Left kidney (tissue), 8 donors: ENCODE measurements at places on chromosomes 13 and 19. TPM values are rescaled to one million over a fixed set of nuclear protein-coding genes. Genes with fewer than 3 reads are reported as not detected.

The ZNF888 gene
- 14.8 TPM for polyA plus RNA-seq

- DNase-seq, result no peak
Observed at GRCh38 chr19:13621413-13621812, 115.1 kb upstream of the CACNA1A start.

DNA sequence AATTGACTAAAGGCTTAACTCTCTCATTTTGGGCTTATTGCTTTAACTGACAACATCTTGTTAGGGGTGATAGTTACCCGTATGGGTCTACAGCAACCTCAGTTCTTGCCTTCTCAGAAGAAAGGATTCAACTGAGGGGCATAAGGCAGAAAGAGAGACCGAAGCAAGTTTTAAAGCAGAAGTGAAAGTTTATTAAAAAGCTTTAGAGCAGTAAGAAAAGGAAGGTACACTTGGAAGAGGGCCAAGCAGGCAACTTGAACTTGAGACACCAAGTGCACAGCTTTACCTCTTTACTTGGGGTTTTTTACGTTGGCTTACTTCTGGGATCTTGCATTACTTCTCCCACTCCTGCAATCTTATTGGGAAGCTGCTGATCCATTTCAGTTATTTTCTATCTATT lies 246.9 kb upstream of the PRR20A start:
- DNase-seq, result no peak

The OR7C1 gene
- polyA plus RNA-seq, result 0.23 TPM

- no peak for DNase-seq
Observed at GRCh38 chr19:55913643-55914268, 18.4 kb downstream of the NLRP13 start.

DNA sequence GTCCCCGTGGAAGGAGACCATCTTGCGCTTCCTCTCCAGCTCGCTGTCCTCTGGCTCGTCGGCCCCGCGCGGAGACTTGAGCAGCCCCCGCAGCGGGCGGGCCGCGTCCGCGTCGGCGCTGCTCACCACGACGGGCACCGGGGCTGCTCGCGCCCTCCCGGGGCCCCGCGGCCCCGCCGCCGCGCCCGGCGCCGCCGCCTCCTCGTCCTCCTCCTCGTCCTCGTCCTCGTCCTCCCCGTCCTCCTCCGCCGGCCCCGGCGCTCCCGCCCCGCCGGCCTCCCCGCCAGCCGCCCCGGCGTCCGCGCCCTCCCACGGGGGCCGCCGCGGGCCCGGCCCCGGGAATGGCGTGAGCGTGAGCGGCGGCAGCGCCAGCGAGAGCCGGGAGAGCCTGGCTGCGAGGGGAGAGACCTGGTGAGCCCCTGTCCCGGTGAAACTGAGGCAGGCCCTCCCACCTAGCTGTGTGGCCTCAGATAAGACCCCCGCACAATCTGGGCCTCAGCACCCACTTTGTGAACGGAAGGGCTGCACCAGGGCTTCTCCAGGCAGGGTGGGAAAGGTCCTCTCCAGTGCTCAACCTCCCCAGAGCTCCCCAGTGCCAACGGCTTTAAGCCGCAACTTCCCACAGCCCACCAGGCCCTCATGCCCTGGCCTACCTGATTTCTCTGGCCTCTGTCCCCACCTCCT lies 17.8 kb downstream of the LMTK3 start:
- no peak for DNase-seq

The ATP4A gene
- not detected for polyA plus RNA-seq

- DNase-seq, result no peak
Observed at GRCh38 chr19:9672893-9673292, 2.0 kb downstream of the ZNF562 start.

GRCh38 chr19:10517361-10517759 lies at the start of gene S1PR5:
Gene S1PR5 (minus strand): TSS chr19:10517447. CDS start chr19:10515011, 2,436 bp downstream.
- DNase-seq, result no peak

- DNase-seq, result no peak
Observed at GRCh38 chr19:17654993-17655392, 33.2 kb downstream of the UNC13A start.

The C3 gene
- 19.4 TPM for polyA plus RNA-seq

- no peak for DNase-seq
Observed at GRCh38 chr19:33832633-33833032, 36.0 kb downstream of the KCTD15 start.

GRCh38 chr19:39168258-39169142 lies 28.3 kb upstream of the NCCRP1 start:
- DNase-seq, result no peak

The ZNF846 gene
- polyA plus RNA-seq, result 42.2 TPM

- no peak for DNase-seq
Observed at GRCh38 chr13:72198042-72198441, 331.0 kb upstream of the DACH1 start.

GRCh38 chr19:42053037-42053935 lies 16.7 kb downstream of the GRIK5 start:
- DNase-seq, result no peak

The SSC5D gene
- 1.1 TPM for polyA plus RNA-seq

GRCh38 chr19:6271721-6272410 lies 7.9 kb downstream of the MLLT1 start:
- no peak for DNase-seq

DNA sequence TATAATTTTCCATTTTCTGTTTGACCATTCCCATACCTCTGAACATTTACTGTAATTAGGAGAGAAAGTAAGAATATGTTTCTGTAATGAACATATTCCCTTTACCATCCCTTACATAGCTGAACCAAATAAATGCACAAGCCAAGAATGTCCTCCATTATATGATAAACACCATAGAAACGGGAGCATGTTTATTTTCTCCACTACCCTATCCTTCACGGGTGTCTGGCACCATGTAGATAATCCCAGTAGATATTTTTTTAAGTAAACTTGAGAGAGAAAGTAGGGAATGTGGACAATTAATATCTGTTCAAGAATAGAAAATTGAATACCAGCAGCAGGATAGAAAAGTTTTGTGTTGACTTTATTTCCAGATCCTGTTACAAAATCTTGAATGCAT lies 928.4 kb downstream of the EFNB2 start:
- no peak for DNase-seq

The SPRED3 gene
- 1.4 TPM for polyA plus RNA-seq

DNA sequence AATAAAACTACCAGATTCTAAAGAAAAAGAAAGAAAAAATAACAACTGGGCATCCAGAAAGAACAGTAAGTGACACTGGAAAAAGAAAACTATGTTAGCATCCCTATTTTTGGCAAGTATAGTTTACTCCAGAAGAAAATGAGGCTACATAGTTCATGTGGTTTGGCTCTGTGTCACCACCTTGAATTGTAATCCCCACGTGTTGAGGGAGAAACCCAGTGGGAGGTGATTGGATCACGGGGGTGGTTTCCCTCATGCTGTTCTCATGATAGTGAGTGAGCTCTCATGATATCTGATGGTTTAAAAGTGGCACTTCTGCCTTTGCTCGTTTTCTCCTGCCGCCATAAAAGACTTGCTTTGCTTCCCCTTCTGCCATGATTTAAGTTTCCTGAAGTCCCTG lies 76.9 kb downstream of the ITGBL1 start:
- no peak for DNase-seq

The PRRG2 gene
- polyA plus RNA-seq, result 7.3 TPM

GRCh38 chr19:28429356-28429755 lies 783.6 kb downstream of the UQCRFS1 start:
- no peak for DNase-seq

DNA sequence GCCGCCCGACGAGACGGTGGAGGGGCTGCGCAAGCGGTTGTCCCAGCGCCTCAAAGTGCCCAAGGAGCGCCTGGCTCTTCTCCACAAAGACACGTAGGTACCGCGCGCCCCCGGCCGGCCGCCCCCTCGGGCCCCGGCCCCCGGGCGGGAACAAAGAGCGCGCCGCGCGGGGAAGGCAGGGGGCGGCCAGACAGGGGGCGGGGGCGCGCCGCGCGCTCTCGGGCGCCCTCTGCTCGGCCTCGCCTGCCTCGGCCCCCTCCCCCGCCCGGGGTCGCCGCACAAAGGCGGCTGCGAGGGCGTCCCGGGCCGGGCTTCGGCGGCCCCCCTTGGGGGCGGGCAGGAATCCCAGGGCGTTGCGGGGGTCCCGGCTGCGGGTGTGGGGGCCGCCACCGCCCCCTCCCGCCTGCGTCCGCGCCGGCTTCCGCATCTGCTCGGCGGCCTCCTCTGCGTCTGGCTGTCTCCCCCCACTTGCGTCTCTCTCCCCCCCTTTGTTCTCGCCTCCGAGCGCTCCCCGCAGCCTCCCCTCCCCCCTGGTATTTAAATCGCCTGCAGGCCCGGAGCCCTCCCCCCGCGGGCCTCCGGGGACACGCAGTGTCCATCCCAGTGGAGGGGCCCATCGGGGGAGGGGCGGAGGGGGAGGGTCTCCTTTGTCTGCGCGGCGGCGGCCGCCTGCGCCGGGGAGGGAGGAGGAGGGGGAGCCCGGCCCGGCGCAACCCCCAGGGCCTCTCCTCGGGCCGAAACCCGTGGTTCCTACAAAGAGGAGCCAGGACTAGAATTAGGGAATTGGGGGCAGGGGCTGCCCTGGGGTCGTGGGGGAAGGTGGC lies 2.3 kb downstream of the MIDN start:
- no peak for DNase-seq

The CYP4F12 gene
- polyA plus RNA-seq, result 1.1 TPM

DNA sequence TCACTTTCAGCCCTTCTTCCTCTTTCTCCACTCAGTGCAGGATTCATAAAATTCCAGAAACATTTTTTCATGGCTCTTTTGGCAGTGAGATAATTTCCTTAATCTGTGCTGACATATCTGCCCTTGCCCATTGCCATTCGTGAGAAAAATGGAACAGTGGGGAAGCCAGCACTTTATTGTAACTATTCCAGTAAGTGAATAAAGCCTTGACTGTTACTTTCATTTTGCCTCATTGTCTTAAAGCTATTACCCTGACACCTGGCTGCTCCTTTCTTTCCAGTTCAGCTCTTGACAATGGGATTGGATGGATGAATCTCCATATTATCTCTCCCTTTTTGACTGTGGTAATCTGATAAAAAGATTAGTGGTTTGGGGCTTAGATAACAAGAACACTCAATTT lies 1068.1 kb upstream of the PCDH20 start:
- DNase-seq, result no peak

The PRTN3 gene
- 0.67 TPM for polyA plus RNA-seq

DNA sequence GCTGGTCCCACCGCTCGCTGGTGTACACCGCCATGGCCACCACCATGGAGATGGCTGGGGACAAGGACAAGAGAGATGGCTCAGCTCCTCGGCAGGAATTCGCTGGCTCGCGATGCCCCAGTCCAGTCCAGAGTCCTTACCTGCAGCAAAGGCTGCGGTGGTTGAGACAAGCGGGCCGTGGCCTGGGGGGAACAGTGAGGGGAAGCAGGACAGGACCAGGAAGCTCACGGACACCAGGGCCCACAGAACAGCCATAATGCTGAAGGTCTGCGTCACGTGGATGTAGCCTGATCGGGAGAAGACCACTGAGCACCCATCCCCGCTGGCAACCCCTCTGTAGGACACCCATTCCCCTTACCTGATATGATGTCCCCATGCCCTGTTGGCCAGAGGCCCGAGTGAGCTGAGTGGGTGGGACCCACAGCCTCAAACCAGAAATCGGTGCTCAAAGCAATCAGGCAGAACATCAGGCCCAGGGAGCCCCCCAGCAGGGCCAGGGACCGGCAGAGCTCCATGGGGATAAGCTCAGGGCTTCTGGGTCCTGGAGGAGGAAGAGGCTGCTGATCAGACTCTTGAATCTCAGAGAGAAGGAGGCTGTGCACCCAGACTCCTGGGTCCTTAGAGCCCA lies 319 bp downstream of the NKG7 start:
- no peak for DNase-seq

The RFPL4AL1 gene
- 0.25 TPM for polyA plus RNA-seq

- no peak for DNase-seq
Observed at GRCh38 chr13:30735025-30735871, at the start of gene ALOX5AP. Gene ALOX5AP (plus strand): TSS chr13:30735543. CDS start chr13:30735606, 63 bp downstream.

The ACER1 gene
- polyA plus RNA-seq, result not detected

The SYT3 gene
- 1.2 TPM for polyA plus RNA-seq

GRCh38 chr19:49845414-49845813 lies 5.5 kb upstream of the PTOV1 start:
- no peak for DNase-seq

GRCh38 chr13:21450936-21451335 lies 8.2 kb downstream of the ZDHHC20 start:
- DNase-seq, result no peak

DNA sequence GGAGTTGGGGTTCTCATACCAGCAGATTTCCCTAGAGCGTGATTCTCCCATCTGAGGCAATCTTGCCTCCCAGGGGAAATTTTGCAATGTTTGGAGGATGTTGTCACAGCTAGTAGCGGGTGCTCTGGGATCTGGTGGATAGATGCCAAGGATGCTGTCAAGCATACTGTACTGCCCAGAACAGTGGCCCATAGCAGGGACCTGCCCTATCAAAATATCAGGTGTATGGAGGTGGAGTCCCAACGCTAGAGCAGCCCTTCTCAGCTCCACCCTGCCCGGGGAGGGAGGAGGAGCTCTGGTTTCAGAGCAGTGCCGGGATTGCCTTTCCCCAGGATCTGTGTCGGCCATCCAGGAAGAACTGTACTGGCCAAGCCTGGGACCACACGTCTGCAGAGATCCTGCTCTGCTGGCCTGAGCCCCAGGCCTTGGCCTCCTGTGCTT lies 10.9 kb upstream of the QTRT1 start:
- no peak for DNase-seq

- DNase-seq, result no peak
Observed at GRCh38 chr19:53942001-53942786, 20.5 kb upstream of the CACNG8 start.

GRCh38 chr13:27261396-27261795 lies 9.2 kb upstream of the RASL11A start:
- DNase-seq, result no peak

DNA sequence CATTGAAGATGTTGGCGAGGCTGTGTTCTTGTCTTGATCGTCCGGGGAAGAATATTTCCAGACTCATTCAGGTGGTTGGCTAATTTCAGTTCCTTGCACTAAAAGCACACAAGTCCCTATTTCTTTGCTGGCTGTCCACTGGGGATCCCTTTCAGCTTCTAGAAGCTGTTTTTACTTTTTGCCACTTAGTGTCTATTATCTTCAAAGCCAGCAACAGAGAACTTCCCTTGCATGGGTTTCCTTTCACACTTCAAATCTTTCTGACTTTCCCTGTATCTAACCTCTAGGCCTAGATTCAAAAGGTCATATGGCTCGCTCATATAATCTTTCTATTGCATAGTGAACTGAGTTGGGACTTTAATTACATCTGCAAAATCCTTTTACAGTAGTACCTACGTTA lies 215.3 kb upstream of the PCDH9 start:
- no peak for DNase-seq

DNA sequence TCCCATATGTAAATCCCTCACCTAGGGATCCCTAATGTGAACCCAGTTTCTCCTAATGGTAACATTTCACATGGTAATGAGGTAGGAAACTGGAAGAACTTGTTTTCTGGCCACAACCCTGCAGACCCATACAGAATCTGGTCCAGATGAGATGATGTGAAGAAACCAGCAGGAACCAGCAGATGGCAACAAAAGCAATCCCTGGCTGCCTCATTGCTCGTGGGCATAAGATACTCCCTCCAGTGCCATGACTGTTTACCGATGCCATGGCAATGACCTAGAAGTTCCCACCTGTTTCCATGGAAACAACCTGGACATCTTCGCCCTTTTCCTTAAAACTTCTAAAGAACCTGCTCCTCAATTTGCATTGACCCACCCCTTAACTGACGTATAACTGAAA lies 1.4 kb upstream of the CD209 start:
- peak; percentile 36 for DNase-seq
